ENCODE measurements at places on chromosomes 5 and 9.

GRCh38 chr5:68565427-68565826 lies 349.9 kb downstream of the PIK3R1 start:
- no peak for DNase-seq

DNA sequence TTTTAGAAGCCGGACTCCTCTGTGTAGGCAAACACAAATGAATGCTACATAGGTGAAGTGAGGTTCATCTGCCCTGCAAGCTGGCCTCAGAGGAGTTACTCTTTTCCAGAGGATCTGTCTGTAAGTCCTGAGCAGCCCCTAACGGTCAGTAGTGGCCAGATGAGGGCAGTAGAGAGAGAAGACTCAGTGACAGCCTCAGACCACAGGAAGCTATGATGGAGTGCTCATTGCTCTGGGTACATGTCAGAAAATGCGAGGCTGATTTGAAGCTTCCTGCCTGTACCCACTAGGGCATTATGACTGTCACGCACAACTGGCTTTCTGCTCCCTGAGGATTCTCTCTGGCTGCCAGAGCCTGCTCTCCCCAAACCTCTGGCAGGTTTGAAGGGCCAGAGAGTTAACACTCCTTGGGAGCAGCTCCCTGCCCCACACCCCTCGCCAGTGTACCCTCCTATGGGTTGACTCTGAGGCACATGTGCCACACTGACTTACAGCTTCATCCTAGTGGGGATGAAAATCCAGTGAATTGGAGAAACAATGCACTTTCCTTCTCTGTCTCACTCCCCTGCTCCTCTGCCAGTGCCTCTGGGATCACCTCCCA lies 141.5 kb downstream of the GABRG2 start:
- DNase-seq = no peak

DNA sequence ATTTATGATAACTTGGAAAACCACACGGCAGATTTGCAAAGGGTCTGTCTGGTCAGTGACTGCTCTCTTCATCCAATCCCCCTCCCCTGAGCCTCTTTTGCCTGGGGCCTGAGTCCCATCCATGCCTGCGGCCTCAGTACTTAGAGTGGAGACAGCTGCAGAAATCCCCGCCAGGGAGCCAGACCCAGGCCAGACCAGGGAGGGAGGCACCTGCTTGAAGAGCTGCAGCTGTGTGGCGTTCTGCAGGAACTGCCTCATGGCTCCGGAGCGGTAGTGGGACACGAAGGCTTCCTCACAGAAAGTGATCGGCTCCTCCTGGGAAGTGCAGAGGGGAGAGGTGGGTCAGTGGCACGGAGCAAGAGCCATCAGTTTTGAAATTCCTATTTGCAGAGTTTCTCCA lies 101.6 kb downstream of the CRB2 start:
- DNase-seq = no peak

GRCh38 chr9:136538599-136539426 lies 7.0 kb downstream of the NOTCH1 start:
- DNase-seq = peak; percentile 57

GRCh38 chr9:124188331-124189110 lies 69.2 kb upstream of the NEK6 start:
- no peak for DNase-seq

DNA sequence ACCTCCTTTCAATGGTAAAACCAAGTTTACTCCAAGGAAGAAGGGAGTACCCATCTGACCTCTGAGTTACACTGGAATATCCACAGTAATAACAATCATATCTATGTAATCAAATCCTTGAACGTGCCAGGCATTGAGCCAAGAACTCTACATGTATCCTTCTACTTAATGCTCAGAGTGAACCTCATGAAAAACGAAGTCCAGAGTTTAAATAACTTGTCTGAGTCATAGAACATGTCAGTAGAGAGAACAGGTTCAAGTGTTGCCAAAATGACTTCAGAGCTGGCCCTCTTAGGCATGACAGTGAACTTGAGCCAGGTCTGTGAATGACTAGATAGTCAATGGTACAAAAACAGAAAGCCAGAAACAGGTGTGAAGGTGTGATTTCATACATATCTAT lies 164.1 kb upstream of the ZNF618 start:
- DNase-seq = no peak

GRCh38 chr5:90161414-90161813 lies 248.1 kb downstream of the CETN3 start:
- no peak for DNase-seq

DNA sequence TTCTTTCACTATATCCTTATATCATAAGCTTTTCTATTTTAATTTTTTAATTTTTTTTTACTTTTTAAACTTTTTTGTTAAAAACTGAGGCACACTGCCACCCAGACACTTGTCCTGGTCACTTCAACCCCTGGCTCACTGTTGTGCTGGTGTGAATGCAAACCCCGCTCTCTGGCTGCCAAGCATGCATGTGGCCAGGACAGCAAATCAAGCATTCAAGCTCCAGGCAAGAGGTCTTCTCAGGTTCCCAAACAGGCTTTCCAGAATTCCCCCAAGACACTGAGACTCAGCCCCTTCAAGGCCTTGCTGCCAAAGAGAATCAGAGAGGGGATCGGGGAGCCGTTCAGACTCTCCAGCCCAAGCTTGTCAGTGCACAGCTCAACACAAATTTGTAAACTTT lies 139.9 kb downstream of the FANCC start:
- no peak for DNase-seq

GRCh38 chr9:3434594-3434993 lies 91.2 kb downstream of the RFX3 start:
- no peak for DNase-seq

DNA sequence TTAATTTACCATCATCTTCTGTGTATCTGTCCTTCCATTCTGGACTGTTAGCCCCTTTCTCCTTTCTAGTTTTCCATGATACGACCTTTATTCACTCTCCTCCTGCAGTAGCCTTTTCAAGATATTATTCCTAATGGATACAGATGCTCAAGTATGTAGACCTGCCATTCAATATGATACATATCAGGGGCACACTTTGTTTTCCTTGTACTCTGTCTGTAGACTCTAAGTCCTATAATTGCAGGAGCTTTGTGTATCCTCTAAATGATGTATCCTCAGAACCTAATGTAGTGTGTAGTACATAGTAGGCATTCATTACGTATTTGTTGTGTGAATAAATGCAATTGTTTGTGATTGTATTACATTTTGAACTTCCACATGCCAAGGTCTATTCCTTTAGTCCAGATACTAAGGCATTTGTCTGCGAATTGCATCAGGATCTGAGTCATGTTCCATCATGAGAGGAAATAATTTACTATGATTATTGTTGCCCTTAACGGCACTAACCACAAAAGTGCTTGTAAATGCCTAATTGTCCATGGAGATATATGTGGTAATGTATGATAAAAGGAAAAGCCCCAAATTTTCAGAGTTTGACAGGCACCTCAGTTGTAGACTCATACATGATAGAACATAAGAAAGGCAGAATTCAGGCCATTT lies 57.1 kb upstream of the IZUMO3 start:
- no peak for DNase-seq

DNA sequence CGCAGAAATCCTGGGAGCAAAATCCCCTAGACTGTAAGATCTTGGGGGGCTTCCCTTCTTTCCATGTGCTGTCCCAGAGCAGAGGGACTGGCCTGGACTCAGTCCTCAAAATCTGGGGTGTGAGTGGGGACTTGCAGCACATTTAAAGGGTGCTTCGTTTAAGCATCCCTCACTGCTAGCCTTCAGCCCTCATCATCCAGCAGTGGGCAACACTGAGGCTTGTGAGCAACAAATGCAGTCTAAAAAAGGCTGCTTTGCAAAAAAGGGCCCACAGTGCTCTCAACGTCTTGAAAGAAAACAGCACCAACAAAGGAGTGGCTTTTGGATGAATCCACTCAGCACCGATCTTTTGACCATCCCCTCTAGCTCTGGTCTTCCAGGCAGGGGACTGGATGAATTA lies 128.3 kb upstream of the TBC1D2 start:
- no peak for DNase-seq

DNA sequence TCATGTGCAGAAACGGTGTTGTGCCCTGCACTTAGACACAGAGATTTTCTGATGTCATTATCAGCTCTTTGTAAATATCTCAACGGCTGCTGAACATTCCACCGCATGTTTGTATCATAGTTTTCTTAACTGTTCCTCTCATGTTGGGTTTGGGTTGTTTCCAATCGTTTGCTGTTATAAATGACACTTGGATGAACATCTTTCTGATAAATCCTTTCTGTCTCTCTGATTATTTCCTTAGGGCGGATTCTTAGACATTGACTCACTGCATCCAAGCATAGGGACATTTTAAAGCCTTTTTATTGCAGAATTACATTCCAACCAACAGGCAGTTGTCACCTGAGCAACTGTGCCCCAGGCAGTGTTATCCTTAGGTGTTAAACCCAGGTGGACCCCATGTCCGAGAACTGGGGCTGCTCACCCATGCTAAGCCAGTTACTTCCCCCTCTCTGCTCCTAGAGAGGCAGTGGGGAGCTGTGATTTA lies 28.5 kb downstream of the COL5A1 start:
- no peak for DNase-seq

DNA sequence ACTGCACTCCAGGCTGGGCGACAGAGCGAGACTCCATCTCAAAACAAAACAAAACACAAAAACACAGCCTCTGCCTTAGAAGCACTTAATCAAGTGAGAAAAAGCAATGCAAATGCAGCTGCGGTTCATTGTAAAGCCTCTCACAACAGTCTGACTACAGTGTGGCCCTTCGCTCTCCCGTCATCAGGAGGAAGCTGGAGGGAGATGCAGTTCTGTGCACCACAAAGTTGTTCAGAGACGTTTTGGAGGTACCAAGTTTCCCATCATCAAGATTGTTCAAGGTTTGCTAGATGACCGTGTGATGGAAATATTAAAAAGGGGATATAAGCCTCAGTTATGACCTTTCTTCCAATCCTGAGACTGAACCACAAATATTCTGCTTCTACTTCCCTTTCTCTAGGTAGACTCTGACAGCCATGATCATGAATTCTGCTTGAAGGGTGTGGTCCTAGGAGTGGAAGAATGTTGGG lies 40.9 kb downstream of the SEC61B start:
- DNase-seq = no peak

GRCh38 chr5:135248801-135249231 lies 150.2 kb downstream of the MACROH2A1 start:
- DNase-seq = no peak

DNA sequence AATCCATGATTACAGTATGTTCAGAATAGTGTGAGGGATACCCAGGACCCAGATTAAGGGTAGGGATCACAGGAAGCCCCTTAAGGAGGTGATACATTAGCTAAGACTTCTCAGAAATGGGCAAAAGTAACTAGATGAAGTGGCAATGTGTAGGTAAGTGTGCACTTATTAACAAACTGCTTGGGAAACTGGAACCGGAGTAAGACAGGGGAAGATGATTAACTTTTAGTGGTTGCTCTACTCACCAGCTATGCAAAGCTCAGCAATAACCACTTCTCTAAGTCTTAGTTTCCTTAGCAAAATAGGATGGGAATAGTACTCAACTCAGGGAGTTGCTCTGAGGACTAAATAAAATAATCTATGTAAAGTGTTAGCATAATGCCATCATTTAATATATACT lies 182.2 kb downstream of the MCTP1 start:
- no peak for DNase-seq

GRCh38 chr5:132283423-132284043 lies 10.7 kb upstream of the SLC22A4 start:
- DNase-seq = no peak

- DNase-seq = no peak
Observed at GRCh38 chr5:1494780-1495524, 28.8 kb downstream of the LPCAT1 start.

GRCh38 chr5:74630453-74631066 lies 10.0 kb downstream of the ENC1 start:
- no peak for DNase-seq

DNA sequence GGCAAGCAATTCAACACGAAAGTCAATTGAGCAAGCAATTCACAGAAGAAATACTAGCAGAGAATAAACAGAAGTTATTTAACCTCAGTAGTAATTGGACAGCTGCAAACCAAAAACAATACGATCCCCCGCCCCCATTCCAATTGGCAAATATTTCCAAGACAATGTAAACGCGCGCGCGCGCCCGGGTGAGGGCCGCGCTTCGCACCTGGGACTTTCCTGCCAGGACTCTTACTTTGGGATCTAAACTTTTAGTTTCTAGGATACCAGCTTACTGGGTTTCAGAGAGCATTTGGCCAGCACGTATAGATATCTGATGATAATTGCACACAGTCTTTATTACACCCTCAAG lies 8.6 kb downstream of the RUFY1 start:
- no peak for DNase-seq

DNA sequence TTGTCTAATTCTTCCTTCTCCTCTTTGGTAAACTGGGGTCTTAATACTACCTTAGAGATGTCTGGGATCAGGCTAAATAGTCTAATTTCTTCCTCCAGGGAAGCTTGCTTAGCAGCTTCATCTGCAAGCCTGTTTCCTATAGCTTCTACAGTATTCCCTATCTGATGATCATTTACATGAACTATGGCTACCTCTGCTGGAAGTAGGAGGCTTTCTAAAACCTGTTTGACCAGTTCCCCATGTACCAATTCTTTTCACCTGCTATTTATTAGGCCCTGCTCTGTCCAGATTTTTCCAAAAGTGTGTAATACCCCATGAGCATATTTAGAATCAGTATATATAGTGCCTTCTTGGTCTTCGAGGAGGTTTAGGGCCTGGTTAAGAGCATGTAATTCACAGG lies 619.8 kb downstream of the HINT1 start:
- no peak for DNase-seq

- peak; percentile 38 for DNase-seq
Observed at GRCh38 chr5:76641514-76642120, 18.4 kb upstream of the F2RL2 start.

GRCh38 chr5:83523929-83524328 lies 52.4 kb downstream of the VCAN start:
- DNase-seq = no peak

DNA sequence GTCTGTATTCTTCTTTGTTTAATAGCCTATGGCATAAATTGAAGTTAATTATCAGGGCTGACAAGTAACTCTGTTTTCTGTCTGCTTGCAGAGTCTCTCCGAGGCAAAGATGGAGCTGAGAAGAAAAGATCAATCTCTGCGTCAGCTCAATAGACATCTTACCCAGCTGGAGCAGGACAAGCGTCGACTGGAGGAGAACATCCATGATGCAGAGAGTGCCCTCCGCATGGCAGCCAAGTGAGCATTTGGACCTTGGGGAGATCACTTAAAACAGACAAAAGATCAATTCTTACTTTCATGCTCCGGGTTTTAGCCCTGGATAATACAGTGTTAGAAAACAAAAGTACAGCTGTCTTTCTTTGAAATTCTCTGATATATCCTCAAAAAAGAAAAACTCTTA lies 293.8 kb downstream of the CCDC171 start:
- no peak for DNase-seq

DNA sequence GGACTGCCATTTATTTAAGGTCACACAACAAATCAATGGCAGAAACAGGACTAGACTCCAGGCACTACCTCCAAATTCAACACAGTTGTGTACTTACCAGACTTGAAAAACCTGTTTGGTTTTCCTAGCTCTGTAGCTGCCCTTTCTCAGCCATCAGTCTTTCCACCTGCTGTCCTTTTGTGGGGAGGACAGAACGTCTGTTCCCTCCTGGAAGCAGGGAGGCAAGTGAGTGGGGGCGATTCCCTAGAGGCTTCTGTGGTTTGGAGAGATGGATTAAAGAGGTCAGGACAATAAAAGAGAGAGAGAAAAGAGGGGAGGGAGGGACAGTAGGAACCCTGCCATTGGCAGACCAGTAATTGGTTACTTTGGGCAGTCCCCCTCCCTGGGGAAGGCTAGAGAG lies 14.7 kb downstream of the ASTN2 start:
- DNase-seq = no peak
